Smooth muscle cell of the umbilical artery (primary cell): ENCODE measurements at places on chromosomes 4 and X. TPM values are rescaled to one million over a fixed set of nuclear protein-coding genes. Genes with fewer than 3 reads are reported as not detected.

FGFBP1 gene
- not detected in 2 replicates for total RNA-seq

GAGE1 gene
- not detected in 2 replicates for total RNA-seq

ATOH1 gene
- total RNA-seq: not detected in 2 replicates

BCORL1 gene
- 1.5 and 3.3 TPM in 2 replicates for total RNA-seq

CDK16 gene
- 71.0 and 131 TPM in 2 replicates for total RNA-seq

ANAPC10 gene
- 30.0 and 31.4 TPM in 2 replicates for total RNA-seq

ADGRG4 gene
- not detected in 2 replicates for total RNA-seq

ZFX gene
- total RNA-seq: 51.9 and 53.2 TPM in 2 replicates

SPINK2 gene
- not detected in 2 replicates for total RNA-seq

GIMD1 gene
- not detected in 2 replicates for total RNA-seq

CTAG1B gene
- not detected in 2 replicates for total RNA-seq

CSAG3 gene
- total RNA-seq: not detected in 2 replicates

PFKFB1 gene
- under 0.01 TPM in 1 of 2 replicates, not detected in the other for total RNA-seq

C4orf36 gene
- 0.42 TPM in 1 of 2 replicates, not detected in the other for total RNA-seq

SERTM2 gene
- total RNA-seq: 0.05 and 1.5 TPM in 2 replicates

PPBP gene
- not detected in 2 replicates for total RNA-seq

GPR173 gene
- total RNA-seq: 2.4 and 8.4 TPM in 2 replicates

GABRA4 gene
- not detected in 2 replicates for total RNA-seq

ITM2A gene
- not detected in 2 replicates for total RNA-seq

GABRQ gene
- total RNA-seq: 0.89 and 2.3 TPM in 2 replicates

TAB3 gene
- total RNA-seq: 12.2 and 18.4 TPM in 2 replicates

FABP2 gene
- total RNA-seq: not detected in 2 replicates

RBM47 gene
- total RNA-seq: 3.2 and 7.1 TPM in 2 replicates

CEP135 gene
- total RNA-seq: 8.3 and 11.2 TPM in 2 replicates

UGT2B7 gene
- total RNA-seq: 0.23 and 2.4 TPM in 2 replicates

SSR4 gene
- 49.2 and 134 TPM in 2 replicates for total RNA-seq

MAB21L2 gene
- 0.28 and 1.8 TPM in 2 replicates for total RNA-seq

LNX1 gene
- 2.0 and 4.5 TPM in 2 replicates for total RNA-seq

EPGN gene
- total RNA-seq: 18.4 and 26.2 TPM in 2 replicates

TBC1D8B gene
- total RNA-seq: 36.2 and 44.4 TPM in 2 replicates

PF4V1 gene
- total RNA-seq: 0.78 and 9.2 TPM in 2 replicates

LEF1 gene
- total RNA-seq: under 0.01 and 0.28 TPM in 2 replicates

OTOP1 gene
- not detected in 2 replicates for total RNA-seq

REPS2 gene
- total RNA-seq: 0.30 and 0.37 TPM in 2 replicates

FATE1 gene
- not detected in 2 replicates for total RNA-seq

RIPPLY1 gene
- not detected in 2 replicates for total RNA-seq

SPARCL1 gene
- total RNA-seq: not detected in 2 replicates

CLGN gene
- 3.0 and 5.7 TPM in 2 replicates for total RNA-seq

GLUD2 gene
- total RNA-seq: 0.30 and 0.92 TPM in 2 replicates

CFAP99 gene
- total RNA-seq: not detected in 2 replicates

MTMR8 gene
- total RNA-seq: not detected in 2 replicates

SMIM10 gene
- 1.8 and 3.6 TPM in 2 replicates for total RNA-seq

GSX2 gene
- not detected in 2 replicates for total RNA-seq
